ENCODE measurements at places on chromosomes 12 and 14. TPM values are rescaled to one million over a fixed set of nuclear protein-coding genes. Genes with fewer than 3 reads are reported as not detected.
A peak's percentile ranks its signal among the peaks of the same experiment; 100 is the strongest.

DNA sequence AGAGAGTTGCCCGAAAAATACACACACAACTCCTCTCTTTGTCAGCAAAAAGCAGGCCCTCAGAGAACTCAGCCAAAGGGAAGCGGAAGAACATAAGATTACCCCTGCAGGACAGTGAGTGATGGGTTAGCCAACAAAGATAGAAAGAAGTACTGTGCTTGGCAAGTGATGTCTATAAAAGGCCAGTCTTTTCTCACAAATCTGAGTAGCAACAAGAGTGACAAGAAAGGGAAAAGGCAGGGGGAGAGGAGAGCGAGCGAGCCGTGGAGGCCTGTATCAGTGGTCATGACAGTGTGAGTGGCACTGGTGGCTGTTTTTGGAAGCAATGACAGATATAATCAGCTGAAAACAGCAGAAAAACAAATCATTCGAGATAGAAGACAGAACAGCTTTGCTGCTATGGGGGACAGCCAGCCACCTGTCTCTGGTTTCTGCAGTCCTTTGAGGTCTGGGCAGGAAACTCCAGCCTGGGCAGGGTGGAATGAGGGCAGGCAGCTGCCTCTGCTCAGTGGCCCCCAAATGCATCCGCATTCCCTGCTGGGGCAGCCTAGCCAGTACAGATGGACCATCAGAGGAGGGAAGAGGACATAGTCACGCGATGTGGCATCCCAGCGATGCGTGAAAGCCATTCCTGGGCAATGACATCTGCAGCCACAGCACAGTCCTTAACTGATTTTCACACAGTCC, 74.7 kb downstream of the TRIM9 start:
- H3K36me3 ChIP-seq = no peaks in the 10 kb centered on the region
- peaks cover 5% of the 10 kb centered on the region for H3K4me1 ChIP-seq
- H3K27me3 ChIP-seq = no peaks in the 10 kb centered on the region

GRCh38 chr14:70901269-70901668, 6.0 kb upstream of the PCNX1 start:
- H3K36me3 ChIP-seq = no peaks in the 10 kb centered on the region
- H3K4me3 ChIP-seq = no peak overlapping the region
- peaks cover 9% of the 10 kb centered on the region for H3K27me3 ChIP-seq
- H3K27ac ChIP-seq = no peak overlapping the region

The NANOG gene
- total RNA-seq = 0.64 TPM

DNA sequence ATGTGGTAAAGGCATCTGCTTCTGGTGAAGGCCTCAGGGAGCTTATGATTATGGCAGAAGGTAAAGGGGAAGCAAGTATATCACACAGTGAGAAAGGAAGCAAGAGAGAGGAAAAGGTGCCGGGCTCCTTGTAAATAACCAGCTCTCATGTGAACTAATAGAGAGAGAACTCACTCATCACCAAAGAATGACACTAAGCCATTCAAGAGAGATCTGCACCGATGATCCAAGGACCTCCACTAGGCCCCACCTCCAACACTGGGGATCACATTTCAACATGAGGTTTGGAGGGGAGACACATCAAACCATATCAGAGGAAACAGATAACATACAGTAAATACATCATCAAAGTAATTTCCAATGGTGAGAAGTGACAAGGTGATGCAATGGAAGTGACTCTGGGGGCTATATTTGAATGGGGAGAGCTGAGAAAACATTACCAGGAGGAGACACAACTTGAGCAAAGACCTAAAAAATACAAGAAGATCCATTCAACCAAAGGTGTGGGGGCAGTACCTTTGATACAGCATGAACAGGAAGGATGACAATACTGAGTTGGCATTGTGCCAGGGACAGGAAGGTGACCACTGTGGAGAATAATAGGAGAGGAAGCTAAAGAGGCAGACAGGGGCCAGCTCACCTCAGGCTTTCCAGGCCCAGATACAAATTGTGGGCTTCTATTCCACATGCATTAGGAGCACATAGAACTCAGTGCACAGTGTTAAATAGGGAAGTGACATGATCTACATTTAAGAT, 134.4 kb upstream of the GRIP1 start:
- DNase-seq = no peak
- H3K4me3 ChIP-seq = no peak overlapping the region
- no peaks in the 10 kb centered on the region for H3K36me3 ChIP-seq
- no peaks in the 10 kb centered on the region for H3K27me3 ChIP-seq
- no peaks in the 10 kb centered on the region for H3K4me1 ChIP-seq

The OAS3 gene
- 1.1 TPM for total RNA-seq

GRCh38 chr14:99708449-99708848, 24.4 kb downstream of the CYP46A1 start:
- H3K27me3 ChIP-seq = no peaks in the 10 kb centered on the region
- H3K4me1 ChIP-seq = no peaks in the 10 kb centered on the region
- H3K27ac ChIP-seq = no peak overlapping the region
- peaks cover 8% of the 10 kb centered on the region for H3K36me3 ChIP-seq

- peaks cover 3% of the 10 kb centered on the region for H3K36me3 ChIP-seq
- H3K4me3 ChIP-seq = no peak overlapping the region
- no peak overlapping the region for H3K27ac ChIP-seq
- no peak for DNase-seq
Observed at GRCh38 chr14:100110816-100111215, 45.6 kb downstream of the EVL start.

GRCh38 chr12:2083561-2083960, 30.8 kb downstream of the CACNA1C start:
- H3K27ac ChIP-seq = no peak overlapping the region
- no peak overlapping the region for H3K4me3 ChIP-seq
- H3K36me3 ChIP-seq = peaks cover 2% of the 10 kb centered on the region
- peaks cover 1% of the 10 kb centered on the region for H3K4me1 ChIP-seq
- no peak for DNase-seq

- no peak overlapping the region for H3K4me3 ChIP-seq
- H3K4me1 ChIP-seq = peaks cover 6% of the 10 kb centered on the region
- H3K36me3 ChIP-seq = no peaks in the 10 kb centered on the region
- H3K27ac ChIP-seq = no peak overlapping the region
- H3K27me3 ChIP-seq = no peaks in the 10 kb centered on the region
- no peak for DNase-seq
Observed at GRCh38 chr12:105100998-105101397, 6.5 kb upstream of the WASHC4 start.

The SLC8A3 gene
- total RNA-seq = 0.43 TPM

The MYO1H gene
- total RNA-seq = 0.51 TPM

DNA sequence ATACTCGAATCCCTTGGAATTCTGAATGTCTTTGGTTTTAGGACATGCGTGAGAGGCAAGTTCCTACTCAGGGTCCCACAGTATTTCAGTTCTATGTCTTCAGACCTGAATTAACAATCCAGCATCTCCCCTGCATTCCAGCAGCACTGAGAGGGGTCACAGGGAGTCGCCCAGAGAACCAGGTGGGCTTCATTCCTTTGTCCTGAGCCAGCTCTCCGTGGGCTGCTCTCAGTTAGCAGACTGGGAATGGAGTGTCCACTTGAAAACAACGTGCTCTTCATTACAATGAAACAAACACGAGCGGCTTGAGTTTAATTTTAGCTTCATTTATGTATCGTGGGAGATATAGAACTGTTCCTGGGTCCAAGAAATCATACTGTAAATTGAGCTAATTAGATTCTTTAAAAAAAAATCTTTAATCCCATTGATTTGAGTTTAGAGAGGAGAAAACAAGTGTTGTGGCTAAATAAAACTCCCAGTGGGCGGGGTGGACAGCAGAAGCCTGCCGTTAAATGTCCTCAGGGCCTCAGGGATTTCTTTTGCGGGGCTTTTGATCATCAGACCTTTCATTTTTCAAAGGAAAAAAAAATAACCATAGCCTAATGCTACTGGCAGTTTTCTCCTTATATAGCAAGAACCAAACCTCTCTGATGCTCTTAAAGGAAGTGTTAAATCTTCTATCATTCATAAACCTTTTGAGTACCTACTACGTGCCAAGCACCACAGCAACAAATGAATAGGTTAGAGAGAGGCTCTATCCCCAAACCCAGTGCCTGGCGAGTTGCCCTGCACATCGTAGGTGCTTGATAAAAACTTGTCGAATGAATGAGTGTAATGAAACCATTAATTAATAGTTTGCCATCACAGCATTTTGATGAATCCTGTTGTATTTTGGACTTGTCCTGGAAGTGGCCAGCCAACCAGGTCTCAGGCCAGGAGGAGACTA, 140.4 kb downstream of the CHST11 start:
- H3K27me3 ChIP-seq = no peaks in the 10 kb centered on the region
- peak overlapping the region; percentile 12 for H3K27ac ChIP-seq
- H3K36me3 ChIP-seq = no peaks in the 10 kb centered on the region
- no peak for DNase-seq

The LIN7A gene
- 8.2 TPM for total RNA-seq

- H3K27ac ChIP-seq = no peak overlapping the region
- no peak overlapping the region for H3K4me3 ChIP-seq
- H3K4me1 ChIP-seq = peaks cover 9% of the 10 kb centered on the region
- no peaks in the 10 kb centered on the region for H3K36me3 ChIP-seq
- H3K27me3 ChIP-seq = peaks cover 3% of the 10 kb centered on the region
Observed at GRCh38 chr14:22379727-22380126, 209.3 kb downstream of the DAD1 start.

DNA sequence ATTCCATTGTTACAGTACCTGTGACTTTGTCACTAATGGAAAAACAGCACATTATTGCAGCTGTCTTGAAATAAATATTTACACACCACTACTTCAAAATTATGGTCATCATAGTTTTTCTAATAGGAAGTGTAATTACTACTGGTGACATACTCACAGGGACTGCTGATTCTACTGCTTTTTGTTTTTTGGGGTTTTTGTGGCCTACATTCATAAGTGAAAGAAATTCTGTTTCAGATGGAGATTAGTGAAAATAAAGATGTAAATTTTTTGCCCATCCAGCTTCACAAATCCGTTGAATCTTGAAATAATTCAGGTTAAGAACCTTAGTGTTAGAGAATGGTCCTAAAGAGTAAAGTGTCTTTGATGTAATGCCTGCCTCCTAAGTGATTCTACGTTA, 17.5 kb downstream of the KNTC1 start:
- DNase-seq = no peak
- H3K36me3 ChIP-seq = peaks cover 6% of the 10 kb centered on the region
- no peaks in the 10 kb centered on the region for H3K27me3 ChIP-seq
- H3K4me3 ChIP-seq = no peak overlapping the region
- H3K27ac ChIP-seq = no peak overlapping the region

GRCh38 chr12:113171543-113171942, 13.7 kb downstream of the DDX54 start:
- H3K27me3 ChIP-seq = no peaks in the 10 kb centered on the region
- peaks cover 24% of the 10 kb centered on the region for H3K36me3 ChIP-seq
- no peaks in the 10 kb centered on the region for H3K4me1 ChIP-seq
- no peak overlapping the region for H3K27ac ChIP-seq

The ANKS1B gene
- 10.1 TPM for total RNA-seq

The KLRC1 gene
- total RNA-seq = not detected

DNA sequence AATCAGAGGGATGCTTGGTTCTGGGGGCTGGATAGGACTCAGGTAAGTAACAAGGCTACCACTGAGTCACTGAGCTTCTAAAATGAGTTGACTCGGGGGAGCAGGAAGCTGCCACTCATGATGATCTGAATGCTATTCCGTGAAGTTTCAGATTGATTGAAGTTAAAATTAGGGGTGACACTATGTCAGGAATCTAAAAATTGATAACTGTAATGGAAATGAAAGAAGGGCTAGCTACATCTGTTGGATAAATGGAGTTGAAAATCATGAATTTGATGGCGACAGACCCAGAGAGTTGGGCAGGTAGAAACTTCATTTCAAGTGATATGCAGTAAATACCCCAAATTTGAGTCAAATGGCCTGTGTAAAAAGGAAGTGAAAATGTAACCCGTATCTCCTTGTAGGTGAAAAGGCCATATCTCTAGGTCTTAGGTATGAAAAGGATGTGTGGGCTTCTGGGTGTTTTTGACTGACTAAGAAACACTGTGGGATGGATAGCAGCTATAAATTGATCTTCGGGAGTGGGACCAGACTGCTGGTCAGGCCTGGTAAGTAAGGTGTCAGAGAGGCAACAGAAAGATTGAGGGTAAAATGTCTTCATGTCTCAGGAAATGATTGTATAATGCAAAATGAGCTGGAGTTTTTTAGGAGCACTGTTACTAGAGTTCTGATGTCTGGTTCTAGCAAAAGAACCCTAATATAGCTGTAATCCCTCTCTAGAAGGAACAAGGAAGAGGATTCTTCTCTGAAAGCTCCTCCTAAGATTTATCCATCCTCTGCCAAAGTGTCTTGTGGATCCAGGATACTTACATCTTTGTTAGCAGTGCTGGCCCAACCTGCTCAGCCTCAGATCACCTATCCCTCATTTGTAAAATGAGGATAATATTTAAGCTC, 57.3 kb downstream of the DAD1 start:
- no peak overlapping the region for H3K4me3 ChIP-seq
- H3K27ac ChIP-seq = no peak overlapping the region
- H3K4me1 ChIP-seq = peaks cover 15% of the 10 kb centered on the region
- no peak for DNase-seq

The TMEM119 gene
- 0.24 TPM for total RNA-seq

GRCh38 chr12:78164154-78164553, 333.5 kb downstream of the NAV3 start:
- no peaks in the 10 kb centered on the region for H3K4me1 ChIP-seq
- no peak overlapping the region for H3K4me3 ChIP-seq
- H3K27me3 ChIP-seq = peaks cover 12% of the 10 kb centered on the region
- H3K27ac ChIP-seq = no peak overlapping the region

- H3K4me3 ChIP-seq = no peak overlapping the region
- H3K36me3 ChIP-seq = no peaks in the 10 kb centered on the region
- peaks cover 5% of the 10 kb centered on the region for H3K4me1 ChIP-seq
- peaks cover 21% of the 10 kb centered on the region for H3K27me3 ChIP-seq
- DNase-seq = no peak
Observed at GRCh38 chr12:52145228-52146088, 46.4 kb downstream of the KRT80 start.

DNA sequence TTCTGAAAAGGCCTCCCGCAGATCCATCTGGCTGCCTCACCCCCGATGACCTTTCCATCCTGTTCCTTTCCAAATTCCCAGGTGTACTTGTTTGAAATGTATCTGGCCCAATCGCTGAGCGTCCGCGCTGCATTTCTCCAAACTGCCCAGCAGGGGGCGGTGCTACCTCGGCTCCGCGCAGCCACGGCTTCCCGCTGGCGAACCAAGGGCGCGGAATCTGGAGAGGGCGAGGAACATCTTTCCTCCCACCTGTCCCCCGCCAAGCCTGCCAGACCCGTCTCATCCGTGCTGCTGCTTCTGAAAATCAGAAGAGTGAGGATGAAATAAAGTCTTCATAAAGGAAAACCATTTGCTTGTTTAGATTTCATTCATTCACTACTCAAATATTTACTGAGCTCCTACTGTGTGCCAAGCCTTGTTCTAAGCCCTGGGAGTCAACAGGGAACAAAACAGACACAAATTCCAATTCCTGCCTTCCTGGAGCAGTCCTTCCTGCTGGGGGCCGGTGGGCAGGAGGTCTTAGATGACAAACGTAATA, 16.8 kb upstream of the MYL2 start:
- H3K27ac ChIP-seq = no peak overlapping the region
- H3K4me1 ChIP-seq = no peaks in the 10 kb centered on the region
- peaks cover 19% of the 10 kb centered on the region for H3K27me3 ChIP-seq
- H3K36me3 ChIP-seq = no peaks in the 10 kb centered on the region

GRCh38 chr12:39830171-39830570, 210.6 kb upstream of the ABCD2 start:
- H3K4me1 ChIP-seq = peaks cover 3% of the 10 kb centered on the region
- H3K4me3 ChIP-seq = no peak overlapping the region
- no peaks in the 10 kb centered on the region for H3K36me3 ChIP-seq
- no peaks in the 10 kb centered on the region for H3K27me3 ChIP-seq

The ZFHX2 gene
- 16.4 TPM for total RNA-seq

- H3K4me3 ChIP-seq = no peak overlapping the region
- H3K27ac ChIP-seq = no peak overlapping the region
- no peaks in the 10 kb centered on the region for H3K36me3 ChIP-seq
- no peaks in the 10 kb centered on the region for H3K4me1 ChIP-seq
Observed at GRCh38 chr14:104114421-104115130, 23.8 kb upstream of the KIF26A start.

The PAPLN gene
- 2.0 TPM for total RNA-seq
